ENCODE measurements at places on chromosomes 3 and 15.

- DNase-seq: peak; percentile 80
These were observed 92.8 kb downstream of the GOLIM4 start for GRCh38 chr3:168002786-168003368.

DNA sequence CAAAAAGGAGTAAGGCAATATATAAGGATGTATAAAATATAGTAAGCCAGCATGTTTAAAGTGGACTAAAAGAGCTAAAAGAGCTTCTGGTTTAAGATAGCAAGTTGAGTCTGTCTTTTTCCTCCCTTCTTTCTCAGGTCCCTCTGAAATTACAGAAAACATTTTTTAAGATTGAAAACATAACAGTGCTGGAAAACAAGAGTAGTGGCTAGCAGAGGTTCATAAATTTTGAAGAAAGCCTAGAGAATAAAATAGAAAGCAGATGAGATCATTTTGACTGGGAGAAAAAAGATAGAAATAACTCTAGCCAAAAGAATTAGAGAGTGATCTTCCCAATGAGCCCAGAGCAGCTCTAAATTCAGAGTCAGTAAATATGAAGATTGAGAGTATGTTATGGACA lies 41.9 kb downstream of the ATP8B4 start:
- no peak for DNase-seq

DNA sequence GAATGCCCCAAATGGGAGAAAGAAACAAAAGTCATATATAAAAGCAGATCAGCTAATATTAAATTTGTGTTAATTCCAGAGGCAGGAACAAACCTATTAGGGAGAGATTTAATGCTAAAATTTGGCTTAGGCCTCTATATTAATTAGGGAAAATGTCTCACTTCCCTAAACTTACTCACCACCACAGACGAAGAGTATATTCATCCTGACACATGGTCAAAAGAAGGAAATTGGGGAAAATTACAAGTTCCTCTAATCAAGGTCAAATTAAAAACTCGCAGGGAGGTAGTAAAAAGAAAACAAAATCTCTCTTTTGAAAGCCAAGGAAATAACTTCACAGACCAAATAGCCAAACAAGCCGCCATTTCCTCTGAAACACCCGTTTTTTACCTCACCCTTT lies 32.2 kb downstream of the GRM2 start:
- DNase-seq: no peak

DNA sequence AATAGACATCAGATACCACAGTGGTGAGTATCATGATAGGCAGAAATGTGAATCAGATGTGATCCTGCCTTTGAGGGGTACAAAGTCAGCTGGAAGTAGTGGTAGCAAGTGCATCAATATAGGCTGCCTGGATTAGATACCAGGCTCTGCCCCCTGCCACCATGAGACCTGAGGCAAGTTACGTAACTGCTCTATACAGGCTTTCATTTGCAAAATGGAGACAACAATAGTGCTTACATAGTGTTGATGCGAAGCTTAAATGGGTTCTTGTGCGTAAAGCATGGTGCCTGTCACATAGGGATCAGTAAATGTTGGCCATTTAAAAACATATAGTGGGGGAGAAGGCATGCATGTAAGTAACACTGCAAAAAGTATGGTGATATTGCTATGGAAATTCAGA lies 158.0 kb downstream of the RYR3 start:
- no peak for DNase-seq

DNA sequence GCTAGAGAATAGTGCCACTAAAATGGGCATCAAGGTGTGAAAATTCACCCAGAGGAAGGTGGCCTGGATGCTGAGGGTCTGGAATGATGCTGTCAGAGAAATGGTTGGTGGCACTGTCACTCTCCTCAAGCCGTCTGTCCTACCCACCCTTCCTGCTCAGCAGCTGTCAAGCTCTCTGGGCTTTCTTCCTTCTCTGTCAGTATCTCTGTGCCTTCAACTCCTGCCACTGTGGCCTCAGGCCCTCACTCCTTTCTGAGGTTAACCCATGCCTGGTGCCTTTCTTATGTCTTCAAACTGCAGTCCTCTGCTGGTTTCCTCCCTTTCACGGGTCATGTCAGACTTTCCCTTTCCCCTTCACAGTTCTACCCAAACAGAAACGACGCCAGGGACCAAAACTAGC lies 4.4 kb downstream of the MYO5C start:
- DNase-seq: no peak

DNA sequence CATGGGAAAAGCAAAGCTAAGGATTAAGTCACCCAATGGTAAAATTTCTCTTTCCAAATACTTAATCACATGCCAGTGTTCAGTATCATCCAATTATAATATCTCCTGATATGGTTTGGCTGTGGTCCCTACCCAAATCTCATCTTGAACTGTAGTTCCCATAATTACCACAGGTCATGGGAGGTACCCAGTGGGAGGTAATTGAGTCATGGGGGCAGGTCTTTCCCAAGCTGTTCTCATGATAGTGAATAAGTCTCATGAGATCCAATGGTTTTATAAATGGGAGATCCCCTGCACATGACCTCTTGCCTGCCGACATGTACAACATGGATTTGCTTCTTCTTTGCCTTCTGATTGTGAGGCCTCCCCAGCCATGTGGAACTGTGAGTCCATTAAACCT lies 26.1 kb upstream of the NMB start:
- peak; percentile 59 for DNase-seq

DNA sequence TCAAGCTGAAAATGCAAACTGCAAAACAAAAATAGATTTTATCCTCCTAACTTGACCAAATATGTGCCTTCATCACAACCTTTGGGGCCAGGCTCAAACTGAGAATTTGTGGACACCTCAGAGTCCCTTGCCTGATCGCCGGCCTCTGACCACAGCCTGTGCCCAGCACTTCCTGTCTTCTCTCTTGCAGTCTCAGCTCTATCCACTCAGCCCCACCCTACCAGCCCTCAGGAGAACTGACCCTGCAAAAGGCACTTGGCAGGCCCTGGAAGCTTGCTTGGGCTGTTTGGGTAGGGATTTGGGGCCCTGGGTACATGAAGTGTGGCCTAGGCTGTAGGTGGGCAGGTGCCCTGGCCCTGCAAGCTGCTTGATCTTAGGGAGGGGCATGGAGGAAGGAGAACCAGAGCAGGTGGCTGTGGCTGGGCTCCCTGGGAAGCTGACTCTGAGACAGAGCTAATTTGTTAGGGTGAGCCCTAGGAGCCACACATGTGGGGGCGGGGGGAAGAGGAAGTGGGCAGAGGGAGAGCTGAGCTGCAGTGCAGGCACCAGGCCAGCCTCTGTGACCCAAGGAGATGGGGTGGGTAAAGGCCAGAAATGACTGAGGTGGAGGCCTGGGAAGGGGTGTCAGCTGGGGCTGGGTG lies 8.6 kb downstream of the CLEC3B start:
- no peak for DNase-seq

- no peak for DNase-seq
These were observed 34.2 kb downstream of the ATP2B2 start for GRCh38 chr3:10471054-10471688.

DNA sequence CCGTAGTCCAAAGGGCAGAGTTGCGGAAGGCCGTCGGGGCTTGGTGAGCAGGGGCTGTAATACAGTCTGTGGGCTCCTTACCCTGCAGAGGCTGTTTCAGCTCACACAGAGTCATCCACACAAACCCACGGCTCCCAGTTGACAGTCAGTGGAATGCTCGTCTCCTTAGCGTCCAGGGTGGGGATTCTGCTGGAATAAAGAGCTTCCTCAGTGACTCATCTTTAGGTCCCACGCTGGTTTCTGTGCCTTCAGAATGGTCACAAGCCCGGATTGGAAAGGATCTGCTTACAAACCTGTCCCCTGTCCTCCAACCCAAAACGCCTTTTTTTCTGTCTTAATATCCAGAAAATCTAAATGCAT lies 201.3 kb upstream of the TPM1 start:
- DNase-seq: peak; percentile 84

DNA sequence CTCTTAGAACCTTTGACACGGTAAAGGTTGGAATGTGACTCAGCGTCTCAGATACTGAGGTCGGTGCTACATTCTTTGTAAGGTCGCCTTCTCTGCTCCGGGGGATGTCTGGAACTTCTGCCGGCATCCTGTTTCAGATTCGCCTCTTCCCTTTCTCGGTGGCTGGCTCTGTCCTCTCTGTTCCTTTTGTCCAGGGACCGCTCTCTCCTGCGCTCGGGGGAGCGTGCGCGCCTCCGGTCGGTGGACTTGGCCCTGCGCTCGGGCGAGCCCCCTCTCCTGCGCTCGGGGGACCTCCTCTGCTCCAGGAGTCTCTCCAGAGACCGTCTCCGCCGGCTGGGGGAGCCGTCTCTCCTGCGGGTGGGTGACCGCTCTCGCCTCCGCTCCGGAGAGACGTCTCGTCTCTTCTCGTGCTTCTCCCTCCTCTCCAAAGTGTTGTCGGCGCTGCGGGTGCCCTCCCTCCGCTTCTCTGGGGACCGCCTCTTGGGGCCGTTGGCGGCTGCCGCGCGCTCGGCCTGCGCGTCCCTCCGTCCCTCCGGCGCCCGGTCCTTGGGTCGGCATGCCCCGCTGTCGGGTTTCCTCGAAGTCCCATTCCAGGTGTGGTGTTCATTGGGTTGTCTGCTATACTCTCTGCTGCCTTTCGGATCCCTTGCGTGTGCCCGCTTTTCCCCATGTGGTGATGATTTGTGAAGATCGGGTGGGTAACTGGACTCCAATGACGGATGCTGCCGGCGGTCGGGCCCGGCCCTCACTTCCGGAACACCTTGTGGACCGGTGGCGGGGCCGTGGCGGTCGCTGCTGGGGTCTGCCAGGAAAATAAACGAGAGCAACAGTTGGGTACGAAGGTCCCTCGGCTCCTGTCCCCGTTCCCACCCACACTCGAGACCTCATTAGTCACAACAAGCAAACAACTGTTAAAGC lies 668.8 kb upstream of the ADAMTS9 start:
- no peak for DNase-seq

GRCh38 chr3:120174811-120175539 lies 80.7 kb upstream of the GSK3B start:
- DNase-seq: no peak

DNA sequence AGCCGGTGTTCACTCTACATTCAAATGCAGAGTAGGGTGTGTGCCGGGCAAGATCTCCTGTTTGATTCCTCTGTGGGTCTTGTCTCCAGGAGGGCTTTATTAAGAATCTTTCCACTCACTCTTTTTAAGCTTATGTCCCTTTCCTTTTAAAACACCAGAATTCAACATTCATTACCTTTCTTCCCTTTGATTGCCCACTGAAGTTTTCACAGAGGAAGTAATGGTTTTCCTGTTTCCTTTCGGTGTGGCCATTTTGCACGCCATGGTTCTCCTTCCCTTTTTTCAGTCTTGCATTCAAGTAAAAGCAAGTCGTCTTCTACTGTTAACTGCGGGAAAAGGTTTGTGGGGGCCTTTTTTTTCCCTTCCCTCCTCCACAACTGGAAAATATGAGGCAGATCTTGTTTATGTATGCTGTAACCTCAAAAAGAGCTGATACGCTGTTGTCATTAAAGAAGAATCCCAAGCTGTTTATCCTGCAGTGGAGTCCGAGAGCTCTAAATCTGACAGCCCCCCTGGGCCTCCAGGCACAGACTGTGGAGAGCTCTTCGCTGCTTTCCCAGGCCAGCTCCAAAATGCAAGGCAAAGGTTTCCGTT lies 40.5 kb downstream of the FILIP1L start:
- no peak for DNase-seq

DNA sequence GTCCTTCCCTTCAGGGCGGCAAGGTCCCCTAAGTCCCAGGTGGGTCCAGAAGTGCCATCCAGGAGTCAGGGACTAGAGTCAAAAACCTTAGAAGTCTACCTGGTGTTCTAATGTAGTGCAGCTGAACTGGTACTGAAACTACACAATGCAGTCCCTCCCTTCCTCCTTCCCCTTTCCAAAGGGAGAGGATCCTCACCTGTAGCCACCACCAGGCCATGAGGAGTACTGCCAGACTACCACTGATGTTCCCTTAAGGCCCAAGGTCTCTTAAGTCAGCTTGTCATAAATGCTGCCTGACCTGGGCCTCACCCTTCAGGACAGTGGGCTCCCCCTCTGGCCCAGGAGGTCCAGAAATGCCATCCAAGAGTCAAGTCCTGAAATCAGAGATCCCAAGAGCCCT lies 98.9 kb downstream of the ULK4 start:
- DNase-seq: no peak

GRCh38 chr3:185042312-185043050 lies 110.4 kb downstream of the C3orf70 start:
- DNase-seq: no peak

GRCh38 chr3:126025116-126025729 lies 56.2 kb downstream of the ROPN1B start:
- DNase-seq: no peak

DNA sequence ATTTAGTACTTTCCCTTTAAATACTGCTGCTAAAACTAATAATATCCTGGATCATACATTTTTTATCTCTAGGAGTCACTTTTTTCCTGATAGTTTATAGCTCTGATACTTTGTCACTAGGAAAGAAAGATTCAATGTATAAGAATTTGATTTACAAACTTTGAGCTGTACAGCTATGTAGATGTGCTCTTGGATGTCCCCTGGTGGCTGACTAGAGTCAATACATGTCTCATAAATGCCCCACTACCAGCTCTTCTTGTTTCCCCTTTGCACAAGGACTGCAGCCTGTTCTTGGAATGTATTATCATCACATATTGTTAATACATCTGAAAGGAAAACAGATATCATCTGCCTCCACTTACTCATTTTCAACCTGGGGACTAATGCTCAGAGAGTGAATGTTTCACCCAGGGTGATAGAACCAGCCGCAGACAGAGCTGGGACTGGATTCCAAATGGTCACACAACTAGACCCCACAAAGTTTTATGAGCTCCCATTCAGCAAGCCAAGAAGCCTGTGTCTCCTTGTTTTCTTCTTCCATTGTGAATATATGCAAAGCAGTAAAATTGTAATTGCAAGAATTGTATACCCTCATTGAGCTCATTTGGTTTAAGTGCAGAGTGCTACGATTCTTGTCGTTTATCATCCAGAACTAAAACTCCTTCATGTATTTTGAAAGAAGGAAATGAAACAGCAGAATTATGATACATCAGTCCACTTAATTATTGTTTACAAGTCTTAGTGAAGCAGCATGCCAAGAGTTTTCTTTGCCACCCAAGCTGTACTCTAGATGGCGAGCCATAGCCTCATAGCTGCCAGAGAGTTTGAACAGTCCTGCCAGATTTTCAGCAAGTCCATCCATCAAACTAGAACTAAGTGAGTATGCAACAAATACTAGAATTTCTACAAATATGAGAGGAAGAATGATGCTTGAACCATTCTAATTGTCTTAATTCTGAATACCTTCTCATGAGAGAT lies 261.6 kb upstream of the LMCD1 start:
- peak; percentile 42 for DNase-seq

- no peak for DNase-seq
These were observed 3.7 kb downstream of the SLC38A3 start for GRCh38 chr3:50208677-50209344.

DNA sequence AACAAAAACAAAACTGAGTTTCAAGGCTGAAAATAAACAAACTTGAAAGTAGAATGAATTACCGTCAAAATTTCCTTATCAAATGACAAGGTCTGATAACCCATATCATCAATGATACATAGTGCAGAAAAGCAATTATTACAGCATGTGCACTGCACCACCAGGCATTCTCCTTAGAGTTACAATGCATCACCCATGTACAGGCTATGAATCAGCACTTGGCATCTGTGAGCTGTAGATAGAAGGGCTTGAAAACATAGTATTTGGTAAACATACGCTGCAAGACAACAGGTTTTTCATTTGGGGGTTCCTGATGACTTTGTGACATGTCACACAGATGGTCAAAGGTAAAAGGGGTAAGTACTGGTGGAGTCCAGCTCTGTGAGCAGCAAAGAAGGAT lies 265.1 kb downstream of the CTNNB1 start:
- DNase-seq: no peak

GRCh38 chr15:85500729-85501128 lies 120.3 kb downstream of the AKAP13 start:
- DNase-seq: no peak

GRCh38 chr3:100482176-100482575 lies 10.2 kb upstream of the TMEM45A start:
- DNase-seq: no peak

- no peak for DNase-seq
These were observed 18.6 kb downstream of the TMEM266 start for GRCh38 chr15:76078285-76078877.
